Left forelimb (tissue), 1 donor: ENCODE measurements at places on chromosomes 11 and 22.

DNA sequence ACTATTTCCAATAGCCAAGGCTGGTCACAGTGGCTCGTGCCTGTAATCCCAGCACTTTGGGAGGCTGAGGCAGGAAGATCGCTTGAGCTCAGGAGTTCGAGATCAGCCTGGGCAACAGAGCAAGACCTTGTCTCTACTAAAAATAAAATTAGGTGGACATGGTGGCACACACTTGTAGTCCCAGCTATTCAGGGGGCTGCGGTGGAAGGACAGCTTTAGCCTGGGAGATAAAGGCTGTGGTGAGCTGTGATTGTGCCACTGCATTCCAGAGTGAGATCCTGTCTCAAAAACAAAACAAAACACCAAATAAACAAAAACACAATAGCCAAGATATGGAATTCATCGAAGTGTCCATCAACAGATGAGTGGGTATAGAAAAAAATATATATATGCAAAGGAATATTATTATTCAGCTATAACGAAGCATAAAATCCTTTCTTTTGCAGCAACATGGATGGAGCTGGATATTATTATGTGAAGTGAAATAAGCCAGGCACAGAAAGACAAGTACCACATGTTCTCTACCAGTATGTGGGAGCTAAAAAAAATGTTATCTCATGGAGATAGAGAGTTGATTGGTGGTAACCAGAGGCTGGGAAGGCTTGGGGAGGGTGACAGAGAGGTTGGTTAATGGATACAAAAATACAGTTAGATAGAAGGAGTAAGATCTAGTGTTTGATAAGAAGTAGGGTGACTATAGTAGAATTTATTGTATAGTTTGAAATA, 22.6 kb upstream of the DLAT start:
- no peak for DNase-seq

DNA sequence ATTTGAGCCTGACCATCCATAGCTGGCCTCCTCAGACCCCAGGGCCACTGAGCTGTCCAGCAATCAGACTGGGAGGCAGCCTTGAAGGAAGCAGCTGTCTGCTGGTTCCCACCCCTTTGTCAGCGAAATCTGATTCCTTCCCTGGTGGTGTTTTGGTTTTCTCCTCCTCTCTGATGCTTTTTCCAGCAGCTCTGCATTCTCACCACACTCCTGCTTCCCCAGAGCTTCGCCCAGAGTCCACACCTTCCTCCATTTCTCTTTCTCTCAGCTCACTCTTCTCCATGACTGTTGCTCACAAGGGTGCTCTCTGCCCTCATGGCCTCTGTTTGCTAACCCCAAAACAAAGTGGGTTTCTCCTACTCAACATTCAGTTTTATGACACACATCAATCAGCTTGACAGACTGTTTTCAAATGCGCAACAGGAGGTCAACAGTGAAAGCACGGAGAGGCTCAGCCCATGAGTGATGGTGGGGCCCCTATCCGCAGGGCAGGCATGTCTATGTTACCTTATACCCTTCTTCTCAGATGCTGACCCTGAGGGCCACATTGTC, 130.6 kb upstream of the MTNR1B start:
- DNase-seq: no peak

DNA sequence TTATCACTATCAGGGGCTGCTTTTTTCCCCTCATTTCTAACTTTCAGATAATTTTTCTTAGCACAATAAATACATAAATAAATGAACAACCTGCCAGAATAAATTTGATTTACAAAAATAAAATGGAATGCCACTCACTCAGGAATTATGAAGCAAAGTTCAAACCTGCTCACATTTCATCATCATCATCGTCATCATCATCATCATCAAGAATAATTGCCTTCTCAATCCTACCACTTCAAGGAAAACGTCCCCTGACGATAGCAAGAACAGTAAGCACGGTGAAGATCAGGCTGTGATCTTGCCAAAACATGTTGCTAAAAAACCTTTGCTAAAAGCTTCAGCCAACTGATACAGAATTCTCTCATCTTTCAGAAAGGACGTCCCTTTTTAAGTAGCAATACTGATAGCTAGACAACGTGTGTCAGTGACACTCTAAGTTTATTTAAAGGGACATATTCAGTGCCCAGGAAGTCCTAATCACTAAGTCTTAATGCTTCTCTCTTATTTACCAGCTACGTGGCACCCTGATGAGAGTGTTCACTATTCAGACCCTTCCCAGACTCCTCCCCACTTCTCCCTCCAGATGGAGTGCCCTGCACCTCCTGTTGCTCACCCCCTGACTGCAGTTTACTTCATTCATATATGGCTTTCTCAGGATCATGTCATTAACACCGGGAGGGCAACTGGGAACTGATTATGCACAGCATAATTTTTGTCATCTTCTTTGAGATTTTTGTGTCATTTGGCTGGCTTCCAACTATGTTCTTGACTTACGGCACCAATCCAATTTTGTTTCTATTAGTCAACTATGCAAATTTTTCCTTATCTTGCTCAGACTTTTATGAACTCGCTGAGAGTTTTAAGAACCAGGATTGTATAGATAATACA, 200.1 kb upstream of the GUCY1A2 start:
- DNase-seq: no peak

GRCh38 chr11:45669146-45669545, 3.7 kb upstream of the CHST1 start:
- no peak for DNase-seq

DNA sequence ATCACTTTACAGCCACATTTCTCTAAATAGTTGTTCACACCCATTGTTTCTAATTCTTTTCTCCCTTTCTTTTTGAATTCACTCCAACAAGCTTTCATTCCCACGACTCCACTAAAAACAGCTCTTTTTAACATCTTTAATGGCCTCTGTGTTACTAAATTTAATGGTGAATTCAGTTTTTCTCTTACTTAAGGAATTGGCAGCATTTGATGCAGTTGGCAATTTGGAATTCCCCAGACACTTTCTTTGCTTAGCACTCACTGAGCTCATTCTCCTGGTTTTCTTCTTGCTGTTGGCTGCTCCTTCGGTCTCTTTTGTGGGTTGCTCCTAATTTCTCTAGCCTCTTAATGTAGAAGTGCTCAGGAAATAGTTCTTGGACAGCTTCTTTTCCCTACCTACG, 40.5 kb upstream of the OR9Q1 start:
- DNase-seq: no peak

DNA sequence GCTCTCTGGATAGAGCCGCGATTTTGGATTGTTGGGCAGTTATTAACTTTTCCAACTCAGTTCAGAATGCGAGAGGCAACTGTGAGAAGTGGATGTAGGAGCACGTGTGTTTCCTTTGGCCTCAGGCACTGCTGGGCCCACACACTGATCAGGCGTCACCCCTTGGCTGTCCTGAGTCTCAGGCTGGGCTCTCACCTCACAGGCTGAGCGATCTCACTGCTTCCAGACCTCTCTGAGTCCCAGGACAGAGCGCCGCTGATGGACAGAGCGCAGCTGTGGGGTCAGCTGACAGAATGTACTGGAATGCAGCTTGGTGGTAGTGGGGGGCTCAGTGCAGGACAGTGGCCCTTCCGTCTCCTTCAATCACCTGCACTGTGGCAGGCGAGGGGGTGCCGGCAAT, 516.2 kb downstream of the TBC1D22A start:
- DNase-seq: no peak

- DNase-seq: no peak
These were observed 84.7 kb downstream of the TTC28 start for GRCh38 chr22:28594797-28595462.

GRCh38 chr11:29578806-29579205, 438.0 kb downstream of the KCNA4 start:
- no peak for DNase-seq

DNA sequence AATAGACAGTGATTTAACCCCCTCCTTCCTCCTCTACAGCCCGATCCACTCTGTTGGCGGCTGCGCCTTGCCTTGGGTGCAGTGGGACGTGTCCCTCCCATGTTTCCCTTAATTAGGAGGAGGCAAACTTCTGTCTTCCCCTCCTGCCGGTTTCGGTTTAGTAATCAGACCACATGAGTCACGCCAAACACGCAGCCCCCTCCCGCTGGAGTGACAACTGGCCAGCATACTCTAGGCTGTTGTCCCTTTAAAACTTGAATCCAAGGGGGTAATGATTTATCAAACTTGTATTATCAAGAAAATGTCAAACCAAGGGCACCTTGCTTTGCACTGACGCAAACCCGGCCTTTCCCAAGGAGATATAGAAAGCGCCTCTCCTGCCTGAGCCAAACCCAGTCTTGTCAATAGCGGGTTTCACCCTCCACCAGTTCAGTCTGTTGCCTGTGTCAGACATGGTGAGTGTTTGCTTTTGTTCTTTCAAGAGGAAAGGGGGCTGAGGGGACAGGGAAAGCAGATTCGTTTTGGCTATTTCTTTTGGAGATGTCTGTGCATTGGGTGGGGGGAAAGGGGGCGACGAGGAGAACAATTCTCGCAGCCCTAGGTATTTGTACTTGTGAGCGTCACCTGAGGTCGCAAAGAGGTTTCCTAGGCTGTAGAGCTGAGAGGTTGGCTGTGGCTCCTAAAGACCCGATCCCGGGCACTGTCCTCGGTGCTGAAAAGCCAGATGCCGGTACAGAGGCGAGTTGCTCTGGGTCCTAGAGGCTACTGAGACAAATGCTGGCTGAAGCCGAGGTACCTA, at the start of gene SLC6A5:
Gene SLC6A5, plus strand, starts transcription at position 388 of the 799 bp plus-strand sequence. Its CDS starts 65 bp downstream, at position 453.
- DNase-seq: no peak

GRCh38 chr22:42560781-42561180, 7.0 kb downstream of the SERHL2 start:
- DNase-seq: no peak
